ENCODE measurements at places on chromosomes 3 and 15. TPM values are rescaled to one million over a fixed set of nuclear protein-coding genes. Genes with fewer than 3 reads are reported as not detected.

GRCh38 chr3:47664519-47664918 lies 85.9 kb upstream of the CSPG5 start:
- peak; percentile 6 for DNase-seq

DNA sequence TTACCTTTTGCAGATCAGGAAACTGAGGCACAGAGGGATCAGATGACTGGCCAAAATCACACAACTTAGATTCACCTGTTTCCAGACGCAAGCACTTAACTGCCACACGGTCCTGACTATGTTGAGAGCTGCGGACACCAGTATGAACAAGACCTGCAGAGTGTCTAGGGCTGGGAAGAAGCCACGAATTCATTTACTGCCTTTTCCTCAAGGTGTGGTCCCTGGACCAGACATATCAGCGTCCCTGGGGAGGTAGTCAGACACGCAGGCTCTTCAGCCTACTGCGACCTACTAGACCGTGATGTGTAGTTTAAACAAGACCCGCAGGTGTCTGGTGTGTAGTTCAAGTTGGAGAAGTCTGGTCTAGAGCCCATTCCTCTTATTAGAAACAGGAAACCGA lies 541 bp upstream of the SLC6A11 start:
- DNase-seq, result no peak

GRCh38 chr3:39982665-39983357 lies 173.4 kb downstream of the MYRIP start:
- no peak for DNase-seq

DNA sequence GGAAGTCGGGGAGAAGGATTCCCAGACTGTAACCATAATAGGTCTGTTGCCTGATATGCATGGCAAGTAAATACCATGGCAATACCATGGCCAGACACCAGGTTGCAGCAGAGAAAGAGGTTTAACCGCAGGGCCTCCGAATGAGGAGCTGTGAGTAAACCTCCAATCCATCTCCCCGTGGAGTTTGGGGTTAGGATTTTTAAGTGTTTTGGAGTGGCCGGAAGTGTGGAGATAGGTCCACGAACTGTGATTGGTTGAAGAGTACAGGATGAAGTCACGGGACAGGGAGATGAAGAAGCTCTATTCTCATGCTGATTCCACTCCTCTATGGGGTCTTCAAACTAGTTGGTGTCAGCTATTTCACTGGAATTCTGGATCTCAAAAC lies 127.9 kb downstream of the ST8SIA2 start:
- DNase-seq, result peak; percentile 75

GRCh38 chr15:91400481-91400880 lies 300.4 kb downstream of the SV2B start:
- DNase-seq, result no peak

Gene FBXW12
- total RNA-seq, result not detected

Gene LRRC31
- not detected for total RNA-seq

Gene SNX22
- not detected for total RNA-seq

GRCh38 chr3:197430934-197431333 lies 124.8 kb downstream of the BDH1 start:
- no peak for DNase-seq

- DNase-seq, result no peak
Measured at GRCh38 chr15:67103869-67104268, 38.5 kb downstream of the SMAD3 start.

- no peak for DNase-seq
Measured at GRCh38 chr3:135964160-135964955, 1.2 kb upstream of the PPP2R3A start.

DNA sequence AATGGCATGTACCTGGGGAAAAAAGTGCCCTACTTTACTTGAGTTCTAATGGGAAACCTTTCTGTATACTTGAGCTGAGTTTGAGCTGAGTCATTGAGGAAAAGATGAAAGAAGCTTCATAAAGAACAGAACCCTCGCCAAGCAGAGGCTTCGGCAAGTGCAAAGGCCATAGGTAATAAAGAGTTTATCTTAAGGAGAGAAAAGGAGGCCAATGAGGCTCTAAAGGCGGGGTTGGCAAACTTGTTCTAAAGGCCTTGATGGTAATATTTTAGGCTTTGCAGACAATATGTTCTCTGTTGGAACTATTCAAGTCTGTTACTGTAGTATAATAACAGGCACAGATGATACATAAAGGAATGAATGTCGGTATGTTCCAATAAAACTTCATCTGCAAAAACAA lies 17.6 kb upstream of the TRAT1 start:
- no peak for DNase-seq

Gene ATP13A5
- 0.30 TPM for total RNA-seq

- peak; percentile 49 for DNase-seq
Measured at GRCh38 chr3:130276203-130276803, 69.2 kb upstream of the COL6A5 start.

DNA sequence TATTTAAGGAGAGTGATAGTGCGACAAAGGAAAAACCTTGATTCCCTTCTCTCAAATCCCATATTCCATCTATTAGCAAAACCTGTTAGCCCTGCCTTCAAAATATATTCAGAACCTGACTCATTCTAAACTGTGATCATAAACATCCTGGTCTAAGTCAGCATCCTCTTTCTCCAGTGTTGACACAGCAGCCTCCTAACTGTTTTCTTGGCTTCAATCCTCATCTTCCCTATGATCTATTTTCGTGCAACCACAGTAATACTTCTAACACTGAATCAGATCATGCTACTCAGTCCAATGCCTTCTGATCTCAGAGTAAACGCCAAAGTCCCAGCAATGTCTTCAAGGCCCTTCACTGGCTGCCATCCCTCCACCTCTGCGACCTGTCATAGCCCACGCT lies 785.1 kb downstream of the EDEM1 start:
- no peak for DNase-seq

DNA sequence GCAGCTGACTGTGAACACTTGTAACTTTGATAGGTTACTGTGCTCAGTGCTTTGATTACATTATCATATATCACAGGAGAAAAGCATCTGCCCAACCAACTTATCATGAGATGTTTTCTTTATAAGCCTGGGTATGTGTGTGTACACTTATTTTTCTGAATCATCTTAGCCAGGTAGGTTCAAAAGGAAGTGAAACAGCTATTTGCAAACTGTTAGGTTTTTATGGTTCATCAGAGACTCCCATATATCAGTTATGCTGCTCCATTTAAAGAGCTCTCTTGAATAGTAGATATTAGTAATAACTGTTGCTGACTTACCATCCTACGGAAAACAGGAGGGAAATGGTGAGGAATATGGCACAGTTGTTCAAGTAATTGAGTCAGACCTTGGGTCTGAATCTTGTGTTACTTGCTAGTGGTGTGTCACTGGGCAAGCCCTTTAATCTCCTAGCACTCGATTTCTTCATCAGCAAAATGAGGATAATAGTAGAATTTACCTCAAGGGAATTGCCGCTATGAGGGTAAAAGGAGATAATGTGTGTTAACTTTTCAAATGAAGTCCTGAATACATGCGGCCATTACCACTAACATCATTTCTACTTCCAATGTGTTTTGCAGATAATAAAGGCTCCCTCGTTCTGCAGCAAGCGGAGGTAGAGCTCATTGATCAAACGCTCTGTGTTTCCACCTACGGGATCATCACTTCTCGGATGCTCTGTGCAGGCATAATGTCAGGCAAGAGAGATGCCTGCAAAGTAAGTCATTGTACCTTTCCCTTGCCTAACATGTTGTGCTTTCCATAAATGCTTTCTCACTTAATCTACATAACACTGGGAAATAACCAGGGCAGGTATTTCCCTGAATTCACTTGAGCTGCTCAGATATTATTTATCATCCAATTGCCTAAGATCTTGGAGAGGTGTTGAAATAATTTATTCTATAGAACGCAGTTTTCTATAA lies 7.8 kb upstream of the C3orf52 start:
- DNase-seq, result no peak

GRCh38 chr3:185215873-185216606 lies 37.8 kb downstream of the EHHADH start:
- DNase-seq, result no peak

- DNase-seq, result no peak
Measured at GRCh38 chr3:30728143-30728542, 121.7 kb downstream of the TGFBR2 start.

Gene SCN11A
- not detected for total RNA-seq

Gene MUC13
- not detected for total RNA-seq

- no peak for DNase-seq
Measured at GRCh38 chr3:24936574-24936973, 441.9 kb upstream of the THRB start.

- DNase-seq, result peak; percentile 58
Measured at GRCh38 chr3:139519998-139520737, 19.4 kb downstream of the RBP1 start.

DNA sequence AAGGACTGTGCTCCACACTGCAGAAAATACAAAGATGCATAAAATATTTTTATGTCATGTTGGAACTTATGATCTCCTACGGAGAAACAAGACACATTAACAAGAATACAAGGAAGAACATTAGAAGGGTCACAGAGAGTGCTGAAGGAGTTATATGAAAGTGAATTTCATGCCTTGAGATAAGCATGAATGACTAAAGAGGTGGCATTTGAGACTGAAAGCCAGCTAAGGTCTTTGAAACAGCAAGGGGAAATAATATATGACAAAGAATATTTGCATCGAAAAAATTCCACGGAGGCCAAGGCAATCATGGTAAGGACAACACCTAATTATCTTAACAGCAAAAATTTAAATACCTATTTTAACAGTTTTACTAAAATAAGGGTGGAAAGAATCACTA lies 12.5 kb downstream of the GSK3B start:
- DNase-seq, result no peak

GRCh38 chr3:41460736-41461135 lies 261.4 kb downstream of the CTNNB1 start:
- DNase-seq, result no peak

DNA sequence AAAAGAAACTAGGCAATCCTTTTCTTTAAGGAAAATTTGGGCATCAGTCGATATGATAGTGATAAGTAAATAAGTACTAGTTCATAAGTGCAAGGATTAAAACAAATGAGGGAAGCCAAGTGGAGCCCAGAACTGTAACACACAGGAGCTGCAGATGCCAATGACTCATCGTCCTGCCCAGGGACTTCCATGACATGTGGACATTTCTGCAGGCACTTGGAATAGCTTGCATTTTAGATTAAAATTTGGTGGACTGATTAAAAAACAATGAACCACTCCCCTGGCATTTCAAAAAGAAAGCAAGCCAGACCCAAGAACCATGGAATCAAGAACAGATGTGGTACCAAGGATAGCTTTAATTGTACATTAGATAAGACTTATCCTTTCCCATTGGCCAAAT lies 2.9 kb downstream of the SAMD7 start:
- peak; percentile 46 for DNase-seq

GRCh38 chr15:40064231-40064894 lies 25.4 kb upstream of the SRP14 start:
- peak; percentile 91 for DNase-seq

Gene CYP8B1
- not detected for total RNA-seq

DNA sequence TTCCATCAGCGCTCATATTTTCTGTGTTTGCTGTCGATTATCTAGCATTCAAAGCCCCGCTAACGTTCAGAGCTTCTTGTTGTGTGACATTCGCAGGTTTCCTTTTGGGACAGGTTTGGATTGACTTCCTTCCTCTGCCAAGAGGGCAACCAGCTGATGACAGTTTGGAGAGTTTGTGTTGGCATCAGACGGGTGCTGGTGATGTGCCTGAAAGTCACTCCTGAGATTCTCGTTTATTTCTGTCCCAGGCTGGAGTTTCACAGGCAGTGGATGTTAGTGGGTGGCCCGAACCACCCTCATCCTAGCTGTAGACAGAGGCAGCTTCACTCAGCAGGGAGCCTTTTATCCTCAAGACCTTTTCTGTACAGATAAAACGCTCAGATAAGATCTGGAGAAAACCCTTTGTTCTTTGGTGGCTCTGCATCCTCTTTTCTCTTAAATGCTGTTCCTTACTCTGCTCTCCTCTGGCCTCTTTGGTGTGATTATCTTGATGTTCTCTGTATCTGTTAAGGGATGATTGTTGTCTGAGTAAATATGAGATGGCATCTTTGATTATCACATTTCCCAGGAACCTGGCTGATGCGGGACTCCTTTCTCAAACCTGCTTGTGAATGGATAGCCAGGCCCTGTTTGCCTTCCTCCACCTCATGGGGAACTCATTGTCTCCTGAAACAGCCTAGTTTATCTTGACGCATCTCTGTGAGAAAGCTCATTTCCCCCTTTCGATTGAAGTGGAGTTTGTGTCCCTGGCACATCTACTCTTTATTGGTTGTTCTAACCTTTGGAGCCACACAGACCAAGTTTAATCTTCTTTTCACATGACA lies 35.9 kb downstream of the CGNL1 start:
- no peak for DNase-seq

DNA sequence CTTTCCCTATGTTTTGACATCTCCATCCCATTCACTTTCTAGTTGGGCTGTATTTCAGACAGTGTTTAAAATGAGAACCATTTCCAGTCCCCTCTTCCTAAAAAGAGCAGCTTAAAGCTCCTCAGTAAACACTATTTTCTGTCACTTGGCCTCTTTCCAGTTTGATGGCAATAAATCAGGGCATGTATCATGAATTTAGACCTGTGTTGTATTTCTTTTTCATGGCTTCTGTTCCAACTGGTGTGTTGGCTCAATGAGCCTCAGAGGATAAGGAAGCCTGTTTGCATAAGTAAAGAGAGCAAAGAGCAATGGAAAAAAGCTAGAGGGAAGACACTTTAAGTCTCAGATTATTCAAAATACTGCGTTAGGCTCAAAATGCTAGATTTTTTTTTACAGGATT lies 7.2 kb downstream of the CCDC80 start:
- DNase-seq, result no peak

Gene ADAMTSL3
- 0.34 TPM for total RNA-seq

- no peak for DNase-seq
Measured at GRCh38 chr3:8550611-8551010, 49.0 kb downstream of the LMCD1 start.

- DNase-seq, result peak; percentile 37
Measured at GRCh38 chr3:47578119-47578632, 489 bp downstream of the CSPG5 start.

- peak; percentile 65 for DNase-seq
Measured at GRCh38 chr3:188152660-188153436, 1.1 kb upstream of the LPP start.

- DNase-seq, result no peak
Measured at GRCh38 chr15:92561754-92562153, 93.8 kb downstream of the FAM174B start.

Gene CCDC54
- total RNA-seq, result not detected

Gene HACL1
- total RNA-seq, result 34.6 TPM

DNA sequence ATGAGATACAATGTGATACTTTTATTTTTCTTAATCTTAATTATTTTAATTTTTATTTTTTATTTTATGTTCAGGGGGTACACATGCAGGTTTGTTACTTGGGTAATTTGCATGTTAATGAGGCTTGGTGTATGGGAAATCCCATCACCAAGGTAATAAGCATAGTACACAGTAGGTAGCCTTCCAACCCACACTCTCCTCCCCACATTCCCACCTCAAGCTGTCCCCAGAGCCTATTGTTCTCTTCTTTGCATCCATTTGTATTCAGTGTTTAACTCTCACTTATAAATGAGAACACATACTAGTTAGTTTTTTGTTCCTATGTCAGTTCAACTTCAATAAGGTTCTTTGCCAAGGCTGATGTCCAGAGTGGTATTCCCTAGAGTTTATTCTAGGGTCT lies 1375.4 kb downstream of the NSUN3 start:
- no peak for DNase-seq

Gene ECE2
- total RNA-seq, result not detected

All from Daoy (cell line).